OCI-M1 (cell line): ENCODE measurements at places on chromosomes 12 and 14.

GRCh38 chr12:20557096-20557495 is 138.0 kb upstream of the SLCO1C1 start:
- no peak for DNase-seq

DNA sequence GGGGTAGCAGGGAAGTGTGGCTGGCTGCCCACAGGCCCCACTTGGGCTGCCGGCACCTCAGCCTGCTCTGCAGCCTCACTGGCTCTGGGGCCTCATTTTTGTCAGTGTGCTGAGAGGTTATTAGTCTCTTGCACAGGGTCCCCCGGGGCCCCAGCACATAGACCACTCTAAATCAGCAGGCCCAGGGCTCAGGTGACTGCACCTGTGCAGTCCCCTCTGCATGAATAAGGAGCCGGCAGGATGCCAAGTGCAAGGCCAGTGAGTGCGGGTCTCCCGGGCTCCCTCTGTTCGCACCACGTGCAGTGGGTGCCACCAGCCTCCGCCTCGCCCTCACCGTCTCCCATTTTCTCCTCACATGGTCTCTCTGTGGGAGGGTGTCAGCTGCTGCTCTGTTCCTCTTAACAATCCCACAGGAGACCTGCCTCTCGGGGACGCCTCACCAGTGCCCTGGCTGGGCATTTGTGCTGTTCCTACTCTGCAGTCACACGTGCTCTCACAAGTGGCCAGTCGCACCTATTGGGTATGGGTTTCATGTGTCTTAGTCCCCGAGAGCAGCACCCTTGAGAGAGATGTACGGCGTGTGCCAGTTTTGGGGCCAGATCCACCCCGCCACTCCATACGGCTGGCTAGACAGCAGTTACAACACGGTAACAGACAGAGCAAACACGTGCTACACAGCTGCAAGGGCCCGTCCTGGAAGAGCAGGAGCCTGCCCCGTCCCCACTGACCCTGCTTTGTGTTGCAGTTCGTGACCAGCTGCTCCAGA is 40.4 kb downstream of the MMAB start:
- no peak for DNase-seq

DNA sequence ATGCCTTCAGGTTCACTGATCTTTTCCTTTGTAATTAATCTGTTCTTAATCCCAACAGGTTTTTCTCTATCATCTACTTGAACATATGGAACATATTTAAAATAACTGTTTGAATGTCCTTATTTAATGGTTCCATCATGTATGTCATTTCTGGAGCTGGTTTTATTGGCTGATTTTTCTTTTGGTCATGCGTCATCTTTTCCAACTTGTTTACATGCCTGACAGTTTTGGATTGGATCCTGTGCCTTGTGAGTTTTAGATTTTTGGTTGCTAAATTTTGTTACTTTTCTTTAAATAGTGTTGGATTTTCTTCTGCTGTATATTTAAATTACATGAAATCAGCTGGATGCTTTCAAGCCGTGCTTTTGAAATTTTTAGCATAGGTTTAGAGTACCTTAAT is 237.3 kb upstream of the DAAM1 start:
- no peak for DNase-seq

GRCh38 chr14:99327050-99327449 is 55.1 kb upstream of the BCL11B start:
- no peak for DNase-seq

DNA sequence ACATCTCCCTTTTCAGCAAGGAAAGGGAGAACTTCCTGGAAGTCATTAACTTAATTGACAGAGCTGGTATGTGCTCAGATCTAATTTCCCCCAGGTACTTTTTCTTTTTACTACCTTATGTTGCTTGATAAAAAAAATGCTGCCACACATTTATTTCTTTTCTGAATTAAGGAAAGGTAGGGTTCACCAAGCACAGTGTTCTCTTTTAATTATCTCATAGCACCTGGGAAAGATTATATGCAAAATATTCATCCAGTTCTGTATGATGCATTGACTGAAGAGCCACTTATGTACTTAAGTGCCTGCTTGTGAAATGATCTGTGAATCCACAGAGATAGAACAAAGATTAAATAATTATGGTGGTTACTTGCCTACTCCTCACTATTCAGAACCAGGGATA is 25.1 kb downstream of the KCNC2 start:
- DNase-seq, result no peak

- no peak for DNase-seq
These were observed 248.3 kb upstream of the LRIG3 start for GRCh38 chr12:59168647-59169046.

DNA sequence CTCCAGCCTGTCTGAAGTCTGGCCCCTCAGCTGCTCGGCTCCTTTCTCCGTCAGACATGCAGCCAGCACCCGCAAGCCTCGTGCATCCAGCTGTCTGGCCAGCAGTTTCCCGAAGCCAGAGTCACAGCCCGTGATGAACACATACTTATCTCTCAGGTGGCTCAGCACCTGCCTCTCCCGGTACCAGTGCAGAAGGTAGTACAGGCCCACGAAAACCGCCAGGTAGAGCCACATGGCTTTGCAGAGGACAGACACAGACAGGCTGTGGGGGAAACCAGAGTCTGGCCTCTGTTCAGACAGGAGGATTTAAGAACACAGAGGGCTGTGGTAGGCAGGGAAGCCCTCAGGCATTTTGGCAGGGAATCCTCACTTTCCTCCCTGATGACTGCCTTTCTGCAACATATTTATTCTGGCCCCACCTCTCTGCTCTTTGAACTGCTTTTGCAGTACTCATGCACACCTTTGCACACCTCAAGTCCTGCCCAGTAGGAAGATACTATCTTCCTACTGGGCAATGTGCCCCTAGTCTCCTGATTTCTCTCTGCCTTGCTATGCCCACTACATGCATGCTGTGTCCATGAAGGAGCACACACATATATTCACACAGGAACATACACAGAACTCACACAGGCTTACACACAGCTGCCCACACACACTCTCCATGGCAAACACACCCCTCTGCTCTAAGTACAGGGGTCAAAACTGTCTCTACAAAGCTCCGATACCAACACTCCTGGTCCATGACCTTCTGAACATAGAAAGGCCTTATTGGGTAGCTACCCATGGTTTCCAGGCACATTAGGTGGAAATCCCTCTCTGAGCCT is at the start of gene RDH16:
TSS of gene RDH16 (minus strand) at position 380 of the 824 bp plus-strand sequence. CDS start at position 234, 146 bp downstream.
- no peak for DNase-seq

DNA sequence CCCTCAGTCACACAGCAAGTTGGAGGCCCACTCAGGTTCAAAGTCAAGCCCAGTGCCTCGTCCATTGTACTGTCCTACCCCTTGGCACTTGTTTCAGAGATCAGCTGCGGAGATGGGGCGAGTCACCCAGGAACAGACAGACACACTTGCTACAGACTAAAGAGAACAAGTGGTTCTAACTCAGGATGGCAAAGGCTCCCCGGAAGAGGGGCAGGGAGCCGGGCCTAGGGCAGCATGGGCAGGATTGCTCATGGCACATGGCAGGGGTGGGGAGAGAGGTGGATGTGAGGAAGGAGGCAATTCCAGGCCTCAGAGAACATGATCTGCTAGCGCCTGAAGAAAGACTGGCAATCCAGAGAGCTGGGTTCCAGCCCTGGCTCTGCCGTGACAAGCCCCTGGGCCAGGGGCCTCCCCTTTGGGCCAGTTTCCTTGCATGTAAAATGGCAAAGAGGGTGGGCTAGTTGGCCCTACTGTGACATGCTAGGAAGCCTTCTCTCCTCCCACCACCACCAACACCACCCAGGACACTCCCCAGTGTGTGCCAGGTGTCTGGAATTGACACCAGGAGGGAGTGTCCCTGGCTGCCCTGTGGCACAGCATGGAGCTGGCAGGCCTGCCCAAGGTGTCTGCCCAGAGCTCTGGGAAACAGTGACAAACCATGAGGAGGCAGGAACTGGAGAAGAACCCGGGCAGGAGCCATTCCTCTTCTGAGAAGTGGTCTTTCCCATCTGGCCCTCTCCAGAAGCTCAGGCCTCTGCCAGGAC is 24.0 kb upstream of the IRF2BPL start:
- DNase-seq, result no peak
